Left kidney (tissue), 8 donors: ENCODE measurements at places on chromosomes 1 and 21. TPM values are rescaled to one million over a fixed set of nuclear protein-coding genes. Genes with fewer than 3 reads are reported as not detected.

DNA sequence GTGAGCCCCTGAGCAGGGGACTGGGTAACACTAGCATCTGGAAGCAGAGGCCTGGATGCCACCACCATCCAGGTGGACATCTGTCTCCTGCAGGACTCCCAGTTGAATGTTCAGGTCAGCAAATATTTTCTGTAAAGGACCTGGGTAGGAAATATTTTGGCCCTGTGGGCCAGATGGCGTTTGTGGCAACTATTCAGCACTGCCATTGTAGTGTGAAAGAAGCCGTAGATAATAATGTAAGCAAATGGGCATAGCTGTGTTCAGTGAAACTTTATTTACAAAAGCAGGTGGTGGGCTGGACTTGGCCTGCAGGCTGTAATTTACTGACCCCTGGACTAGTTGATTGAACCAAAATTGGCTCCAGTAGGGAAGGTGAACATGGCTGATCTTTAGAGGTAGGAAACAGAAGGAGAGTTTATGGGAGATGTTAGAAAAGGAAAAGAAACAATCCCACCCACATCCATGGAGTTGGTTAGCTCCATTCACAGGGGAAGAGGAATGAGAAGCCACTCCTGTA, 20.0 kb upstream of the CD101 start:
- no peak for DNase-seq

DNA sequence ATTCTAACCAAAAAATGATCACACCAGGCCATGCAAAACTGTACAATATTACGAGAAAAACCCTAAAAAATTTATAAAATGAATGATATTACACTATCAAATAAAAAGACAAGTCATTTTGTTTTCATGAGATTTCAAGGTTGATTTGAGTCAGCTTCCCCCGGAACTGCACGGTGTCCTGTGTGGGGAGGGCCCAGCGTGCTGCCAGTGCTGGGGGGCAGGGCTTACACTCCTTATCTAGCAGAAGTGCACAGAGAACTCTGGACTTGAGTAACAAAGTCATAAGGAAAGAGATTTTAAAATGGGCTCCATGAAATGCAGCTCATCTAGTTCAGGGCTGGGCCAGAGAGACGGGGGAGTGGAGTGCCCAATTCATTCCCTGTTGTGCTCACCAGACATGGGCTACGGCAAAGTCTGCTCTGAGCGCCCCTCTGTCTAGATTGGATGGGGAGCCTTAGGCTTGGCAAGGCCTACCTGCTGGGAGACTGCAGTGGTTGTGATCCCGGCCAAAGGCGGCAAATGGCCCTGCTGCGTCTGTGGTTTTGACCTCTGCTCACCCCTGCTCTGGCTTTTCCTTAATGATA, 50.1 kb downstream of the COQ8A start:
- DNase-seq, result no peak

ETV3L gene
- not detected for polyA plus RNA-seq

GRCh38 chr1:230899841-230900251, 31.5 kb upstream of the C1orf198 start:
- no peak for DNase-seq

GRCh38 chr1:231770506-231771175, 144.1 kb downstream of the DISC1 start:
- DNase-seq, result no peak

GRCh38 chr21:41189150-41189745, 21.3 kb downstream of the BACE2 start:
- no peak for DNase-seq

GRCh38 chr1:111604931-111605330, 14.7 kb upstream of the RAP1A start:
- DNase-seq, result no peak

DNA sequence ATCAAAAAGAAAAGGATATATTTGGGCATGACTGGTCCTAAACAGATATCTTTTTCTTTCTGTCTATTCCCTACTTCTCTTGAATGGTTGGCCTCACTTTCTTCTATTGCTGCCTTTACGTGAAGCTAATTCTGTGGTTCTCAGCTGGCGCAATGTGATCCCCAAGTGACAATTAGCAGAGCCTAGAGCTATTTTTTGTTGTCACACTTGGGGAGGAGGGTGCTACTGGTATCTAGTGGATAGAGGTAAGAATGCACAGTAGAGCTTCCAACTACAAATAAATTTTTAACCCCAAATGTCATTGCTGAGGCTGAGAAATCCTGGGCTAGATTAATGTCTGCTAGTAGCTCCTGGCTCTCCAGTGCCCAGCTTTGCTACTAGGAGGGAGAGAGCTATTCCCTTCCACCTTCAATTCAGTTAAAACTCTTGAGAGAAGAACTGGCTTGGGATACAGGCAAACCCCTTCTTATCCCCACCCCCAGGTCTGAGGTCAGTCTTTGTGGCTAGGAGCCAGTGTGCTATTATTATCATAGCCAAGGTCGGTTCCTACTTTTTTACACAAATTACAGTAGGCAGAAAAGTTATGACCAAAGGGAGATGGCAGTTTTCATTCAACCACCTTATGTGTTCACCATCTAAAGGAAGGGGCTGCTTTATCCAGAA, 102.1 kb downstream of the SNX7 start:
- DNase-seq, result no peak

OR2L5 gene
- polyA plus RNA-seq, result not detected

GRCh38 chr1:199937661-199938060, 89.8 kb upstream of the NR5A2 start:
- DNase-seq, result no peak

GRCh38 chr1:228921481-228921880, 186.2 kb downstream of the RHOU start:
- no peak for DNase-seq

DNA sequence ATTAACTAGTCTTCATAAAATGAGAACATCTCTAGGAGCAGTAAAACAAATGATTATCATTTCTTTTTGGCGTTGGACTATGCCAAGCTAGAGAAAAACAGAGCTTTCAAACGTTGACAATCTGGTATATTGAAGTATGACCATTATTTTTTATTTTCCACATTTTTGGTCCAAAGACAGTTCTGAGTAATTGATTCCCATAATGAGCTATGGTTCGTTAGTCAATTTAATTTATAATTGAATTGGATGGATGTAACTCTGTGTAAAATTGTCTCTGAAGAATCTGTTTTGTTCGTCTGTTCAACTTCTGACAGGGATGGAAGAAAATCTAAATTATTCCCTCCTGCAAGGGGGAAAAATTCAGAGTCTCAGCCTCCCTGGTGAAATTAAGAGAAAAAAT, 234.5 kb downstream of the LMO4 start:
- DNase-seq, result no peak

OR2T29 gene
- not detected for polyA plus RNA-seq

MPL gene
- 0.83 TPM for polyA plus RNA-seq

PRKAB2 gene
- polyA plus RNA-seq, result 28.7 TPM

- DNase-seq, result no peak
Measured at GRCh38 chr1:14340002-14340785, 258.3 kb upstream of the KAZN start.

GRCh38 chr21:26457817-26458216, 115.3 kb downstream of the CYYR1 start:
- DNase-seq, result no peak

DNA sequence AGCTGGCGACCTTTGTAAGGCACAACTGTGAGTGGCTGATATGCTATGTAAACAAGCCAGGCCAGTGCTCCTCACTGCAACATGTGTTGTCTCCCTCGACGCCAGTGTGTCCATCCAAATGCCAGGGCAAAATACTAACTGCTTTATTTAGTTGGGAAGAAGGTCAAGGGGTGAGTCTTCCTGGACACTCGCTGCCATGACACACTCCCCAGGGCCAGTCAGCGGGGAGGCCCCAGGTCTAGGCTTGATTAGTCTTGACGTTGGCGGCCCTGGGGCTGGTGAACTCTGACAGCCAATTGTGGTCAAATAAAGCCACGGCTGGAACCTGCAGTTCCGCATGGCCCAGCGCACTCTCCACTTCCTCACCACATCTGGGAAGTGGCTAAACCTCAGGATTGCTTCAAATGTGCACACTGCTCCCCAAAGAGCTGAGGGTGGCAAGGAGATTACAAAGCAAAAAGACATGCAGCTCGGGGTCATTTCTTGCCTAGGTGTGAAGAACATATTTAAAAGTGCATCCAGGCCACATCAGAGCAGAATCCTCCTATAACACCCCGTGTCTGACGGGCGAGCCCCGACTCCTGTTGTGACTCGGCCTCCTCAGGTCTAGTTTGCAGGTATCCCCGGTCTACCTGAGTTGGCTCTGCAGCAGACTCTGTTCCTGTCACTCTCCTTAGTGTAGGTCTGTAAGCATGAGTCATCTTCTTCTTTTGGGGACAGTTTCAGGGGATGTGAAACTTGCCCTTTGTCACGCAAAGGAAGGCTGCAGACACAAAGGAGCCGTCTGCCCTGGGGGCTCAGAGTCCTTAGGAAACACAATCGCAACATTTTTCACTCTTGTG, 183.5 kb downstream of the RUNX1 start:
- no peak for DNase-seq

DNA sequence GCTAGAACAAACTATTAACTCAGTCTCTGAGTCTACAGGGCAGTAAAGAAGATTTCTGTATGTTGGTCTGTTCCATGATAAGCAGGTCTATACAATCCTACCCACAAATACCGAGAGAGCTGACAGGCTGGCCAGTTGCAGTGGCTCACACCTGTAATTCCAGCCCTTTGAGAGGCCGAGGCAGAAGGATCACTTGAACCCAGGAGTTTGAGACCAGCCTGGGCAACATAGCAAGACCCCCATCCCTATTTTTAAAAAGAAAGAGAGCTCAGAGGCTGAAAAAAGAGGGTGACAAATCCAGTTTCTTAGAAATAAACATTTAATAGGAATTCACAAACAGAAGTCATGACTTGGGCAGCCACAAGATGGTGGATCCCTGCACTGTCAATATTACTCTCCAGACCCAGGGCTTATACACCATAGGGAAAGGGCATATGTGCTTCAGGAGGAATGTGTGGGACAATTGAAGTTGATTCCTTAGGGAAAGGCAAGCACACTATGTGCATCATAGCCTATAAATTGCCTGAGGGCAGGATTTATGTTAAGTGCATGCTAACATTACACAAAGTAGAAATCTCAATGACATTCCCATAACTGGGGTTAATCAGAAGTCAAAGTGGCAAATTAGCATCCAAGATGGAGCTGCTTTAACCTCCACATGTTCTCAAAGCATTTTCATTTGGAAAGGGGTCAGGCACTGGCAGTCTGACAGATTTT, 66.8 kb downstream of the SLC16A1 start:
- no peak for DNase-seq

DNA sequence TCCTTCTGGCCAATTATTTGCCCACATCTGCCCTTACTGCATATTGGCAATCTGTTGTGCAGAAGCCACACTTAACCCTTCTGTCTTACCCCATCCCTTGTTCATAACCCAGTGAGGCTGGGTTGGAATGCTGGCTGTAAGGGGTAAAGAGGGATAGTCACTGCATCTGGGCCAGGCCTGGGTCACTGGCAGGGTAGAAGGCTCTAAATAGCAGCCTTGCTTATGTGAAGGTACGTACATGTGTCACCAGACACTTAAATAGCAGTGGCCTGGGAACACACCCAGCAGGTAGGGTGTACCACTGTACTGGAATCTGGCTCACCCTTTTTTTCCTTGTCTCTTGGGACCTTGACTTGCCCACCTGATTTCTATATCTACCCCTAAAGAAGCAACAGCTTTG, 9.9 kb upstream of the TARS2 start:
- no peak for DNase-seq

- DNase-seq, result no peak
Measured at GRCh38 chr1:154265586-154265985, 6.8 kb upstream of the HAX1 start.

GRCh38 chr21:34502480-34503106, 9.4 kb downstream of the KCNE1 start:
- DNase-seq, result no peak

RRP1 gene
- polyA plus RNA-seq, result 29.0 TPM

GRCh38 chr1:21018673-21019072, 158.0 kb downstream of the EIF4G3 start:
- no peak for DNase-seq

HHIPL2 gene
- 1.8 TPM for polyA plus RNA-seq

GRCh38 chr1:37560401-37561132, 3.8 kb downstream of the DNALI1 start:
- DNase-seq, result no peak

- DNase-seq, result no peak
Measured at GRCh38 chr21:28877318-28877884, 115.3 kb downstream of the LTN1 start.

DNA sequence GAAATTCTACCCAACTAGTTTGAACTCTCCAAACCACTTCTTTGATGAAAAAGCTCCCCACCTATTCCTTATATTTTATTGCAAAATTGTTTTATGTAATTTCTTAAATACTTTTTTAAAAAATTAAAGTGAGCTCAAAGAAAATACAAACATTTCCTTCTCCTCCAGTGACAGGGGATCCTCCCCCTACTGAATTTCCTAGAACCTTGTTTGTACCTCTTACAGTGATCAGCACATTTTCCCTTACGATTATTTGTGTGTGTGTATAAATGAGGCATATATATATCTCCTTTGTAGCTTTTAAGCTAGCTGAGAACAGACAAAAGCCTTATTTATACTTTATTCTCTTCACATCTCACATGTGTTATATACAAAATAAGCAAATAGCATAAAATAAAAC, 44.4 kb downstream of the VAV3 start:
- no peak for DNase-seq

GRCh38 chr21:33775100-33775828, 133.0 kb downstream of the ITSN1 start:
- no peak for DNase-seq

GRCh38 chr1:176925223-176925622, 239.3 kb downstream of the ASTN1 start:
- no peak for DNase-seq
